Gastroesophageal sphincter (tissue), 4 donors: ENCODE measurements at places on chromosomes 7 and 10. TPM values are rescaled to one million over a fixed set of nuclear protein-coding genes. Genes with fewer than 3 reads are reported as not detected.

- no peak for ATAC-seq
Observed at GRCh38 chr10:43135656-43136055, 2.6 kb upstream of the CSGALNACT2 start.

GRCh38 chr7:94311515-94311914 is 83.2 kb upstream of the COL1A2 start:
- no peak for ATAC-seq

GRCh38 chr7:155577509-155577905 is 31.1 kb upstream of the CNPY1 start:
- no peak for ATAC-seq

DNA sequence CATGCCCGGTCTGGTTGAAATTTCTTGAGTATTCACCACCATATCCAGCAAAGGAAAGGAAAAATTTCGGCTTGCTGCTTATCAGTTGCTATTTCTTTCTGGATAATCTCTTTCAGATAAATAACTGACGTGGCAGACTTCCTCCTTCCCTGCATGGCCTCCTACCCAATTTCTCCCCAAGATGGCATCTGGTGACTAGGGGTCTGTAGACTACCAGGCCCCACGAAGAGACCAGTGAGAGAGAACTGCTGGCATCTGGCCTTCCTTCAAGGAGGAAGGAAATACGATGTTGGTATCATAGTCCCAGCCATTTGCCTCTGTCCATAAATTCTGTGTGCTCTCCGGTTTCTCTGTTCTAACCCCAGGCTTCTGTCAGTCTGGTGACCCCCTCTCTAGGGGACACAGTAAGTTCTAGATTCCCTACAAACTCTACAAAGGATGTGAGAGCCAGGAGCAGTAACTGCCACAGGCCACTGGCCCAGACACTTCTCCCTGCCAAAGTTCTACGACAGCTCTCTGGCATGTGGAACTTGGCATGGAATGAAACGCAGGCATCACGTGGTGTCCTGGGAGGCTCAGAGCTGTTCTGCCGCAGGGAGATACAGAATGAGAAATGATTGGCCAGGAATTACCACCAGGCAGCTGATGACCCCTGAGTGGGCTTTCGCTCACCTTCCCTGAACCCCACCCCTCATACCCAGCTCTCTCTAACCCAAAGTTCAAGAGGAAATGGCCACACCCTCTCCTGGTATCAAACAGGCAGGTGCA is 30.0 kb upstream of the MSRB2 start:
- peak; percentile 81 for ATAC-seq

- ATAC-seq = no peak
Observed at GRCh38 chr10:111821871-111822270, 361.7 kb downstream of the GPAM start.

DNA sequence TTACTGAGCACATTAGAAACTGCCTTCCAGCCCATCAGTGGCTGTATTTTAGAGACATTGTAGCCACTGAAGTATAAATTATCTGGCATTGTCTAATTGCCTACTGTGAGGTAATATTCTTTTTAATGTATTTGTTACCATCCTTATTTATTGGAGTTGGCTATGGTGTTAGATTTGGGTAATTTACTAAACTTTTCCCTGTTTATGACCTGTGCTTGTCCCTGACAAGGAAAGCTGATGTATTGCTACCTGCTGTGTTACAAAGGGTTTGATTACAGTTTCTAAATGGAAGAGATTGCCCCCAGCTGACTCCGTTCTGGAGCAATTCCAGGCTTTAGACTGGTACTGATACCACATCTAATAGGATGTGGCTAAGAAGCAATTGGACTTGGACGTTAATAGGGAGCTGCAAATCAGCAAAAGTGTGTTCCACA is 12.3 kb upstream of the ASCC1 start:
- no peak for ATAC-seq

DNA sequence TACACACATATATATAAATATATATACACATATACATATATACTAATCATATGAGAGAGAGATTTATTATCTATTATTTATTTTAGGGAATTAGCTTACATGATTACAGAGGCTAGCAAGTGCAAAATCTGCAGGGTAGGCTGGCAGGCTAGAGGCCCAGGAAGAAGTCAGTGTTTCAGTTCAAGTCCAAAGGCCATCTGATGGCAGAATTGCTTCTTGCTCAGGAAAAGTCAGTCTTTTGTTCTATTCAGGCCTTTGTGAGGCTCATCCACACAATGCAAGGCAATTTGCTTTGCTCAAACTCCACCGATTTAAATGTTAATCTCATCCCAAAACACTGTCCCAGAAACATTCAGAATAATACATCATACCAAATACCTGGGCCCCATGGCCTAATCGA is 2.6 kb upstream of the C10orf120 start:
- no peak for ATAC-seq

GRCh38 chr7:55524558-55525310 is 47.6 kb downstream of the VOPP1 start:
- ATAC-seq = no peak

- no peak for ATAC-seq
Observed at GRCh38 chr7:112990624-112991023, 96.0 kb downstream of the GPR85 start.

DNA sequence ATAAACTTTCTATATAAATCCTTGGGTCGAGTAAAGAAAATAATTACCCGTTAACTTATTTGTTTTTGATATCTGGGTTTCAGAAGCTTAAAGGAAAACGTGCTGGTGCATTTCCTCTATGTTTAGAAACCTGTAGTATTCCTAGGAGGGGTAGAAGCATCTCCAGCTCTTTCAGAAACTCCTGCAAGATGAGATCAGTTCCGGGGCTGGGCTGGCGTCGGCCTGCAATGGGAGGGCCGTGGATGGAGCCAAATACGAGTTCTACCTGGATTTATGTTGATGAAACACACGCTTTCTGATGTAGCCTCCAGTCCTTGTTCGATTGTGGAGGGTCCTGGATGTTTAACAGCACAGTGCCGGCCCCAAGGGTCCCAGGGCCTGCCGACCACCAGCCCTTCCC is 35.8 kb upstream of the DIP2C start:
- no peak for ATAC-seq

DNA sequence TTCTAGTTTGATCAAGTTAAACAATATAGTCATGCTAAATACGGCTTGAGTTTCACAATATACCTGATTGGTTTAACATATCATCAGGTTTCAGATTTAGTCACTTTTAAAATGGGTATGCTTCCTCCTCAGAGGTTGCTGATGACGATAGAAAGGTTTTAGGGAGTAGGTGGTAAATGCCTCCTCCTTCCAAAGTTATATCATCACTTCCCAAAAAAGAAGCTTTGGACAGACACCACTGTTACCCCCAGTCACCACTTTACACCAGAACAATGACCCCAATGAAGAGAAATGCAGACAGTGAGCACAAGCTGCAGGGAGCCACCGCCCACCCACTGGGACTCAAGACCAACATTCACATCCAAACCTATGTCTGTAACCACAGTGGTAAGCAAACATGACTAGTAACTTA is 244.6 kb downstream of the SORCS1 start:
- ATAC-seq = no peak

SLC13A4 gene
- 1.7 TPM for total RNA-seq

CYP2C18 gene
- total RNA-seq = not detected

CYP3A7 gene
- total RNA-seq = not detected

CALHM3 gene
- not detected for total RNA-seq
